ENCODE measurements at places on chromosomes 2 and 18.

DNA sequence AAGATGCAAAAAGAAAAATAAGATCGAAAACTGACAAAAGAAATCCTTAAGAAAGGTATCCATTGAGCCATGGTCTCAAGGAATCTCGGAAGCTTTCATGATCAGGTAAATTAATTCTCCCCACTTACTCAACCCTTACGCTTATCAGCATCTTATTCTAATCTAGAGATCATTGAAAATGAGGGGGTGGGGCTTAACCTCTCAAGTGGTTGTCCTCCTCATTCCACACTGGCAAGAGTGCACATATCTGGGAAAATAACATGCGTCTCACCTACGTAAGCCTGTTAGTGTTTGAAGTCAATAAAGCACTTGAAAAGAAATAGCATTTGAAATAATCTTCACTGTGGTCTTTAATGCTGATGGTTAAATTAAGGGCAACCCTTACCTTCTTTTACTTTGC, 82.5 kb upstream of the NEUROD1 start:
- DNase-seq, result no peak

- DNase-seq, result no peak
Observed at GRCh38 chr2:174342686-174343342, 8.1 kb downstream of the SP9 start.

DNA sequence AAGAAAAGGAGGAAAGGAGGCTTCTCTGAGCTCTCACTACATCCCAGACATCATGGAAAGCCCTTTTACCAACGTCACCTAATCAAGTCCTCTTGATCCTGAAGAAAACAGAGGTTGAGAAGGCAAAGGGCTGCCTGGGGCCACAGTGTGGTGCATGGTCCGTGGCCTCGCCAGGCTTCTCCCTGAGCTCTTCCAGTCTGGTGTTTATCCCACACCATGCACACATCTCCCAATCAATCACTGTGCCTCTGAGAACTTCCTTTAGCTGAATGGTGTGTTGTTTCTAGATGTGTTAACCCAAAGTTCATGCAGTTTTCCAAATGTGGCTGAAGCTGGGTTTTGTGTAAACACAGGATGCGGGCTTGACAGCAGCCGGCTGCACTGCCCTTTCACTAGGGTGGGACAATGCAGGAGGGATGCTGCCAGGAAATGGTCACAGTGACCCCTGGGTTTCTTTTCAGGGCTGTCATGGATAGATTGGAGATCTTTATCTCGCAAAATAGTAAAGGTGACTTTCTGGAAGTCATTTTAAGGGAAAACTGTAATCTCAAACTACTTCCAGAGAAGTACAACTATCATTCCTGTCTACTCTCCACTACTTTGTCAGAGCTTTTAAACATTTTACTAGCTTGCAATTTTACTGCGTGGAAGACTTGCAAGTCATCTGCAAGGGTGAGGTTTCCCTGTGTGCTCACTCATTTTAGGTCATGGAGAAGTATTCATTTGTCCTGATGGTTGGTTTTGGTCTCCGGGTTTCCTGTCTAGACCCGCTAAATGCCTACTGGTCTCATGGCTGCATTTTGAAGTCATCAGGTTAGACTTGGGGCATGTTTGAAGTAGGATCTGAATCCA, 54.6 kb downstream of the IL1R2 start:
- no peak for DNase-seq

DNA sequence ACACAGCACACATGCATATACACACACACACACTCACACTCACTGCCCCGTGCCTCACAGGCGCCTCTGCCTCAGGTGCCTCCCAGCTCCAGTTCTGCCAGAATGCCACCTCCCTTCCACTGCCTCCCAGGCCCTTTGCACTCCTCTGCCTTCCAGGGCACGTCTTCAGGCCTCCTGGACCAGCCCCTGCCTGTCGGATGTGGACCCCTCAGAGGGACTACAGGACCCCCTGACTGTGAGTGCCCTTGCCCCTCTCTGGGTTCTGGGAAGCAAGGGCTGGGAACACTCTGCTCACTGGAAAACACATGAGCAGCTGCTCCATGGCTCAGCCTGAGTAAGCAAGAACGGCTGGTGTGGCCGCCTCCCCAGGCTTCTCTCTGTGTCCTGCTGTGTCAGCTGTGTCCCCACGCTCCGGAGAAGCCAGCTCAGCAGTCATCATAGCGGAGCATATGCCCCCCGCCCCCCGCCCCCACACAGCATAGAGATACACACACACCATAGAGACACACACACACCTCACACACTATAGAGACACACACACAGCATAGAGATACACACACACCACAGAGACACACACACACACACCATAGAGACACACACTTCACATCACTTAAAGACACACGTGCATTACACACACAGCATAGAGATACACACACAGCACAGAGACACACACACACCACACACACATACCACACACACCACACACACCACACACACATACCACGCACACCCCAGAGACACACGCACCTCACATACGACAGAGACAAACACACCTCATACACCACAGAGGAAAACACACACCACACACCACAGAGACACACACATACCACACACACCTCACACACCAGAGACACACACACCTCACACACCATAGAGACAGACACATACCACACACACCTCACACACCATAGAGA, 271.3 kb downstream of the CYRIA start:
- no peak for DNase-seq

- peak; percentile 83 for DNase-seq
Observed at GRCh38 chr18:7038330-7038851, 79.2 kb downstream of the LAMA1 start.

GRCh38 chr18:9722691-9723090, 14.6 kb downstream of the RAB31 start:
- no peak for DNase-seq

- DNase-seq, result no peak
Observed at GRCh38 chr18:3499501-3499900, 49.5 kb downstream of the TGIF1 start.

GRCh38 chr2:170191166-170191866, 13.4 kb downstream of the MYO3B start:
- DNase-seq, result no peak

GRCh38 chr18:34121200-34121721, 103.5 kb downstream of the NOL4 start:
- DNase-seq, result no peak

DNA sequence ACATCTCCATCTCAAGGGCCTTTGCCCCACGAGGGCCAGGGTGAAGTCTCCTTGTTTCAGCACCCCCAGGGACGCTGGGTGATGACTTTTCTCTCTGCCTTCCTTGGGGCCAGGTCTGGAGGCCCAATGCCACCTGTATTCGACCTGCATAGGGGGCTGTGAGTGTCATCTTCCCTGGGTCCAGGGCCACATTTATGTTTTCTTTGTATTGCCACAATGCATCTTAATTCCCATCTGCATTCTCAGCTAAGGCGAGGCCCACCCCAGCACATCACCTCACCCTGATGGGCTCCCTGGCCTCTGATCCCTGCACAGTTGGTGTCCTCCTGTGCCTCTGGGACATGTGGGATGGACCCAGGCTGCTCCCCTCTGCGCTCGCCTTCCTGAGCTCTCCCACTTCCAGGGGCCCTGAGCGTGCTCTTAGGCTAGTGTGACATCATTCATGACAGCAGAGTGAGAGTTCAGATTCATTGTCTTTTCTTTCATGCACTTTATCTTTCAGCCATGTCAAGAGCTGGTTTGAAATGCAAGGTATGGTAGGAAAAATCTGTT, 122.0 kb upstream of the COPS8 start:
- no peak for DNase-seq

Data from hepatic stellate cell (primary cell).